ENCODE measurements at places on chromosomes 13 and 19.

- no peak for DNase-seq
These were observed 118.5 kb upstream of the GPC6 start for GRCh38 chr13:93108111-93108601.

GRCh38 chr19:51811344-51811743 is 16.4 kb downstream of the FPR3 start:
- no peak for DNase-seq

DNA sequence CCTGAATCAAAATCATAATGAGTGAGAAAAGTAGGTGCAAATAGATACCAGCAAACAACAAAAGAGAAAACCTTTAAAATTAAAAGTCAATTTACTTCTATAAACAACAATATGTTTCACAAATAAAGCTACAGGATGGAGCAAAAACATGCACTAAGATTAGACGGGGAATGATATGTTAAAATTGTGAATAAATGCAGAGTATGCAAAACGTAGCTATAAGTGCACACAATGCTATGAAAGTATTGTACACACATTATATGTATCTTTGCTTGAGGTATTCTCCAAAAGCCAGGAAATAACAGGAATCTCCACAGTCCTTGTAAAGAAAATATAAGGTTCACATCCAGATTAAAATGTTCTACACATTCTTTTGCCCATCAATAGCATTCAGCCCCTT is 523.9 kb downstream of the EFNB2 start:
- no peak for DNase-seq

GRCh38 chr13:106591299-106591698 is 23.4 kb upstream of the ARGLU1 start:
- no peak for DNase-seq

GRCh38 chr19:49718511-49718910 is 27.6 kb downstream of the CPT1C start:
- DNase-seq = no peak

GRCh38 chr13:52931131-52931530 is 82.7 kb upstream of the PCDH8 start:
- no peak for DNase-seq

- DNase-seq = no peak
These were observed 595 bp upstream of the GPR183 start for GRCh38 chr13:99307648-99308339.

DNA sequence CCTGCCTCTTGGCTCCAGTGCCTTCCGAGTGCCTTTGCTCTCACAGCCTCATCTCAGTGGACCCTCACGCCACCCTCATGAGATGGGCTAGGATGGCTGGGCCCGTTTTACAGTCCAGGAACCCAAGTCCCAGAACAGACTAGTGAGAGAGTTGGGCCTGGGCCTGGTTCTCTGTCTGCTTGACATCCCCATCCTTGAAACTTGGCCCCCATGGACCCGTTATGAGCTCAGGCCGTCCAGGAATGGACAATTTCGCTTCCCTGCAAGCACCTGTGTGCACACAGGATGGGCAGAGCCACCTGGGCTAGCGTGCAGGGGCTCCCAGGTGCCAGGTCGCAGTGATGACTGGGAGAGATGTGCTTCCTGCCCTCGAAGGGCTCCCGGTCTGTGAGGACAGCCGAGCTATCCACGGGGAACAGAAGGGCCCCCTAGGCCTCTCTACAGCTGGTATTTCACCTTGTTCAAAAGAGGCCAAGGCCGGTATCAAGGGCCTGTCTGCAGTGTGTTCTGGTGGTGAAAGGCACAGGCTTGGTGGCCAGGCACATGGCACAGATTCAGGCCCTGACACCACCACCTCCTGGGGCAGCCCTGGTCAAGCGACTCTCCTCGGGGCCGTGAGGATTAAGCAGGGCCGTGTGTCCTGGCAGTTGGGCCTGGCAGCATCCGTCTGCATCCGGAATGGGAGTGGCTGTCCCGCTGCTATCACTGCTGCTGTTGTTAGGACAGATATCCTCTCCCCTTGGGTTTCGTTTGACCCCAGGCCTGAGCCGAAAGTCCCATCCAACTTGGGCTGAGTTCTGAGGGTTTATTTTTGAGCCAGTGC is 38.9 kb downstream of the CAPN12 start:
- DNase-seq = no peak

DNA sequence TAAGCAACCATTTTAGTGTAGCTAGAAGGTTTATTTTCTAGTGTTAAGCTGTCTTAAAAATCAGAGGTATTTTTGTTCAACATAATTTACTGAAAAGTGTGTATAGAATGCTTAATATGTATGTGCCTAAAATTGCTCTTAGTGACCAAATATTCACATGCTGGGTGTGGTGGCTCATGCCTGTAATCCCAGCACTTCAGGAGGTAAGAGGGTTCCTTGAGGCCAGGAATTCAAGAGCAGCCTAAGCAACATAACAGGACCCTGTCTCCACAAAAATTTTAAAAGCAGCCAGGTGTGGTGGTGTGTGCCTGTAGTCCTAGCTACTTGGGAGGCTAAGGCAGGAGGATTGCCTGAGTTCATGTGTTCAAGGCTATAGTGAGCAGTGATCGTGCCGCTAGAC is 120.9 kb upstream of the FRY start:
- no peak for DNase-seq

DNA sequence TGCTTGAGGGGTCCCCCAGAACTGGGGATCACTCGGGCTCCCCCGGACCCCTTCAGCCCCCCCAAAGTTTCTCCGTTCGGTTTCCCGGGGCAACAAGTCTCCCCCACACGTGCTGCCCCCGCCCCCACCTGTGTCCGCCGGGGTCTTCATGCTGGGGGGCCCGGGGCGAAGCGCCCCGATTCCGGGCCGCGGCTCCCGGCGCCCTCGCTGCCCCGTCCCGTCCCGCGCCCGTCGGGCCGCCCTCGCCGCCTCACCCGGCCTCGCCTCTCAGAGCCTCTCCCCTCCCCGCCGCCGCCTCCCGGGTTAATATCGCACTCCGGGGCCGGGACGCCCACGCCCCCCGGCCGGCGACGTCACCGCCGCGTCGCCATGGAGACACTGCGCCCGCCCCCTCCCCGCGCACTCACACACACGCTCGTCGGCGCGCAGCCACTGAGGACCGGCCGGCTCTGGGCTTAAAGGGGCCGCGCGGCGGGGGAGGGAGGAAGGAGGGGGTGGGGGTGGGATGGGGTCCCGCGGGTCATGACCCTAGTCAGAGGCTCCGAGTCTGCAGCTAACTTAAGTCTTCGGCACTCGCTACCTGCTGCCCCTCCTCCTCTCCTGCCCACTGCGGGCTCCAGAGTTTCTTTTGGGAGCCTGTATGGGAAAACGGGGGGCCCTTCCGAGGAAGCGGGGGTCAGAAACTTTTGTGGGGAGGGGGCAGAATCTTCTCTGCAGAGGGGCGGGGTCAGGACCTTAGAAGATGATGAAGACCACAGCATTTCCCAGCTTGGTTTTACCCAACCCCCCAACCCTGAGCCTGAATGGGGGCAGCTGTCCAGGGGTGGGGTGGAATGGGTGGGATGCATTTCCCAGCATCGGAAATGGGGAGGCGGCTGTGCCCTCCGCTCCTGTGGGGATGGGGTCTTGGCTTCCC is at the start of gene ERF:
TSS of gene ERF (minus strand) at position 279 of the 916 bp plus-strand sequence. CDS start at position 150, 129 bp downstream.
- DNase-seq = peak; percentile 76

DNA sequence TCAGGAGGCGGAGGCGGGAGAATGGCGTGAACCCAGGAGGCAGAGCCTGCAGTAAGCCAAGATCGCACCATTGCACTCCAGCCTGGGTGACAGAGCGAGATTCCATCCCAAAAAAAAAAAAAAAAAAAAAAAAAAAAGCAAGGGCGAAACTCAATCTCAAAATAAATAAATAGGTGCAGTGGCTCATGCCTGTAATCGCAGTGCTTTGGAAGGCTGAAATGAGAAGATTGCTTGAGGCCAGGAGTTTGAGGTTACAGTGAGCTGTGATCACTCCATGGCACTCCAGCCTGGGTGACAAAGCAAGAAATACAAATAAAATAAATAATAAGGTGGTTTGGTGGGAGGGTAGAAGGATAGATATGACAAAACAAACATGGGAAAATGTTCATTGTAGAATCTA is 39.0 kb upstream of the CYP2S1 start:
- DNase-seq = no peak

GRCh38 chr13:20182231-20182846 is 10.4 kb downstream of the GJB2 start:
- DNase-seq = peak; percentile 70

DNA sequence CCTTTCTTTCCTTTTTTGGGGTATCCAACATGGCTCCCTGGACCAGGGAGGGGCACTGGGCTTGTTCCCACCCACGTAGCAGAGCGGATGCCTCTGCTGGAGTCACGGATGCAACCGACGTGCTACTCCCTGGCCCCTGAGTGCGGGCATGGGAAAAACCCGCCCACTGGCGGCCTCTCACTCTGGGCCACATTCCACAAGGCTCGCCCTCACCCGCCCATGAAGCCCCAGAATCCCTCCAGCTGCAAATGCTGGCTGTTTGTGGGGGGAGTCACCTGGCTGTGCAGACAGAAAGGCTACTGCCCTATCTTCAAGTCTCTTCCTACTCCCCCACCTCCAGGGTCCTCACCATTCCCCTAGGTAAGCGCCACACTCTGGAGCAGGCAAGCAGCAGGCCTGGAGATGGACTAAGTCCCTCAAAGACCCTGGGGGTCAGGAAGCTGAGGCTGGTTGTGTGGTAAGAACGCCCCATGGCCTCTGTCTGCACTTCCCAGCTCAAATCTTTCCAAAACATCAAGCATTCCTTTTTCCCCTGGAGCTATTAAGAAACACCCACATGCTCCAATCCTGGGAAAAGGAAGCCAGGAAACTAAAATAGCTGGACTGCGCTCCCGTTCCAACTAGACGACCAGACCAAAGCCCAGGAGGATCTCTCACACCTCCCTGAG is 17.9 kb upstream of the EPHX3 start:
- DNase-seq = no peak

GRCh38 chr19:29793116-29793727 is 18.6 kb upstream of the CCNE1 start:
- no peak for DNase-seq

GRCh38 chr13:41408746-41409145 is 48.6 kb upstream of the RGCC start:
- no peak for DNase-seq

DNA sequence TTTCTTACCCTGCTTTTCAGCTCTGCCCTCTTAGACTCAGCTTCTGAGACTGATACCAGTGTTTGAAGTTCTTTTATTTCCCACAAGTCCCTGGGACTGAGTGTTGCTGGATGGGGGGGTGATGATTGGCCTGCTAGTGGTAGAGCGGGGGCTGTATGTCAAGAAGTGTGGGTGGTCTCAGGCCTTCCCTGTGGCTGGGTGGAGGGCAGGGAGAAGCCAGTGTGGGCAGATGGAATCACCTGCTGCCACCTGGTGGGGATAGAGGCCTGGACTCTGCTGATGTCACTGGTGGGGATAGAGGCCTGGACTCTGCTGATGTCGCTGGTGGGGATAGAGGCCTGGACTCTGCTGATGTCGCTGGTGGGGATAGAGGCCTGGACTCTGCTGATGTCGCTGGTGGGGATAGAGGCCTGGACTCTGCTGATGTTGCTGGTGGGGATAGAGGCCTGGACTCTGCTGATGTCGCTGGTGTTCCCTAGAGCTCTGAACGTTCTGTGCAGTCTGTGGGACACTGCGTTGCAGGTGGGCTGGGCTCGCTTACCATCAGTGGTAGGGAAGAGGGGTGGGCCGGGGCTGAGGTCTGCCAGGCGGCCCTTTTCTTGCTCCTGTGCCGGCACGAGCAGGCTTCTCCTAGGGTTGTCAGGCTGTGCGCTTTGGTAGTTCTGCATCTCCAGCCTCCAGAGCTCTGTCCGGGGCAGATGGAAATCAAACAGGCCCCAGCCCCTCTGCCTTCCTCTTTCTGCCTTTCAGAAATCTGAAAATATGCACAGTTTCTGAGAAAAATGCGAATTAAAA is 101.3 kb downstream of the ARHGEF7 start:
- DNase-seq = peak; percentile 38

- DNase-seq = peak; percentile 5
These were observed 140.6 kb downstream of the LHFPL6 start for GRCh38 chr13:39462428-39462827.

DNA sequence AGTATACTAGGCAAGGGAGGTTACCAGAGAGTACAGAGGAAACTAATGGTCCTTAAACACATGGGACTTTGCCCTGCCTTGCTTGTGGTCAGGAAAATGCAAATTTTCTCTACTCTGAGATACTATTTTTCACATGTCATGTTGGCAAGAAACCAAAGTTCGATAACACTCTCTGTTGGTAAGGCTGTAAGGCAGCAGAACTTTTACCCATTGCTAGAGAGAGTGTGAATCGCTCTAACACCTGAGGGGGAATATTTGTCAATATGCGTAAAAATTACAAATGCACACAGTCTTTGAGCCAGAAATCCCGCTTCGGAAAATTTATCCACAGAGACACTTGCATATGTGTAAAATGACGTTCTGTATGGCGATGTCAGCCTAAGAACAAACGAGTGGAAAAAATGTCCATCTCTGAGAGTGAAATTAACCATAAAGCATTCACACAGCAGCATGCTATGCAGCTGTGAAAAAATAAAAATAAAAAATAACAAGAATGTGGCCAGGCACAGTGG is 9.5 kb upstream of the RFX1 start:
- DNase-seq = no peak

DNA sequence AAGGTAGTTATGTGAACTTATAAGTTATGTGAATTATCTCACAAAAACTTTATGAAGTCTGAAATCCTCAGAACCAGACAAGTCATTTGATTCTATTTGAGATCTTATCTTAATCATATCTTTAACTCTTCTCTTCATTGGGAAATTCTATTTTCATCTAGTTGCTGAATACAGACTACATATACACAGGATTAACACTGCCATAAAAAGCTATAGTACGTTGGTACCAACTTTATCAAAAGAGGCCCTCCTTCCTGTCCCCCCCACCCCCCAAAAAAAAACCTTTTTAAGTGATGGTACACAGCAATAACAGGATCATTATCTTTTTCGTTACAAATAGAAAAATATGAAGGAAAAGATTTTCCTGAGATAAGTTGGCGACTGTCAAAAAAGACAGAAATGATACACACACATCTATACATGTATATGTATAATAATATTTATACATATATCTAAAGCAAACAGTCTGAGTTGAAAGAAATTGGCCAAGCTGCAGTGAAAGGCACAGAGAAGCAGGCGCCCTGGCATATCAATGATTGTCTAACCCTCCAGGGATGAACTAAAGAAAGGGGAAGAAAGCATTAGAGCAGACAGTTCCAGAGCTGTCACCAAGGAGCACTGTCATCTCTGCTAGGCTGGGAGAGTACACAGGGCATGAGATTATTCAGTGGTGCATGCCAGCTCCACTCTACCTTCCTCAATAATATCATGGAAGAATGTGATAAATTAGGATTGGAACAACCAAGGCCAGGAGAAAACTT is 116.7 kb downstream of the KLF12 start:
- no peak for DNase-seq

DNA sequence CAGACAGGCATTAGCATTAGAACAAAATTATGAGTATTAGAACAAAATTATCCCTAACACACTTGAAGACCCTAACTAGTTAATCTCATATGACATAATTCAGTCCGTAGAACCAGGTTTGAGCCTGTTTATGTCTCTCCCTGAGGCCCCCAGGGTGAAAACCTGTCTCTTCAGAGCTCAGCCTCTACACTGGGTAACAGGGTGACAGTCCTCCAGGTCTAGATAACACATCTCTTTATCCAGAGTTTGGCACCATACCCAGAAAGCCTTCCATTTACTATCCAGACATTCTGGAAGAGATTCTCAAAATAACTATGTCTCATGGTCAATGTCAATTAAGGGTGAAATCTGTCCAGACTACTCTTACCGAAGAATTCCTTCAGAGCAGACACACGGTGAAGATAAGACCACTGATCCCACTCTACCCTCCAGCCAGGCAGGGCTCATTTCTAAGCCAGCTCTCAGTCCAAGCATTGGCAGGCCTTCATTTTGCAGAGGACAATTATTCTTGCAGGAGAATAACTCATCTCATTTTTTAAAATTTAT is 1195.3 kb downstream of the EFNB2 start:
- no peak for DNase-seq

- DNase-seq = no peak
These were observed 29.9 kb downstream of the C13orf46 start for GRCh38 chr13:113943821-113944565.

All from T47D (cell line).